Testis (tissue), 5 donors: ENCODE measurements at places on chromosomes 5 and 9. TPM values are rescaled to one million over a fixed set of nuclear protein-coding genes. Genes with fewer than 3 reads are reported as not detected.

Gene LCN12
- 27.1 TPM for polyA plus RNA-seq

Gene RELL2
- 8.6 TPM for polyA plus RNA-seq

Gene MAN2A1
- polyA plus RNA-seq: 36.0 TPM

Gene ECSCR
- polyA plus RNA-seq: 13.9 TPM

Gene SPINK1
- polyA plus RNA-seq: not detected

DNA sequence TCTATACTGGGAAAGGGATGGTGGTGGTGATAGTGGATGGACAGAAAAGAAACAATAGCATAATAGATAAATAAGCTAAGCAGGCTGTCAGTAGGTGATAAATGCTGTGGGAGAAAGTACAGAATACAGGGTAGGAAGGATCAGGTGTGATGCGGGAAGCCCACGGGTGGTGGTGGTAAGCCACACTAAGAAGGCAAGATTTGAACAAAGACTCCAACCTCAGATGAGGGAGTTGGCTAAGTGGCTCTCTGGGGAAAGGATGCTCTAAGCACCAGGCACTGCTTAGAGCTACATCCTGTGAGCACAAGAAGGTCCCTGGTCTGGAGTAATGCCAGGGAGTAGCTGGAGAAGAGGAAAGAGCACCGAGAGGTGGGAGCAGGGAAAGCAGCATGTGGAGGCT, 151.6 kb upstream of the KLF9 start:
- H3K27ac ChIP-seq: no peak overlapping the region
- no peak overlapping the region for H3K4me3 ChIP-seq
- H3K27me3 ChIP-seq: no peaks in the 10 kb centered on the region
- H3K4me1 ChIP-seq: no peaks in the 10 kb centered on the region
- no peak for DNase-seq

DNA sequence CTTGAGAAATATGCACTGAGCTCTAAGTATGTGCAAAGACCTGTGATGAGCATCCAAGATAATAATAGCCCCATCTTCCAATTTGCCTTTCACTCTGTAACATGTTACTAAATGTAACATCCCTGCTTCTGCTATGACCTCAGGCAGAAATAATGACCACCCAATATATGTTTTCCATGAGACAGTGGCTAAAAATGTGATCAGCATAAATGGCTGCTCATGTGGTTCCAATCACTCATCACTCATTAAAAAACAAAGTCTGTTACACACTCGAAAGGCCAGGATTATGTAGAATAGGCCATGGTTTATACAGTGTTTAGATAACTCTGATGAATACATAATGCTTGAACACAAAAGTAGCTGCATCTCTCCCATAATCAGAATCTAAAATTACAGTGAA, 71.4 kb upstream of the MOCS2 start:
- H3K4me1 ChIP-seq: no peaks in the 10 kb centered on the region
- H3K27me3 ChIP-seq: no peaks in the 10 kb centered on the region
- no peak for DNase-seq
- no peaks in the 10 kb centered on the region for H3K36me3 ChIP-seq

GRCh38 chr9:35771534-35771933, 17.5 kb upstream of the MSMP start:
- H3K36me3 ChIP-seq: no peaks in the 10 kb centered on the region
- no peak overlapping the region for H3K27ac ChIP-seq
- DNase-seq: peak; percentile 43
- no peak overlapping the region for H3K4me3 ChIP-seq
- H3K4me1 ChIP-seq: peaks cover 25% of the 10 kb centered on the region

- peak overlapping the region; percentile 98 for H3K27ac ChIP-seq
- H3K4me1 ChIP-seq: no peaks in the 10 kb centered on the region
- DNase-seq: no peak
- H3K36me3 ChIP-seq: no peaks in the 10 kb centered on the region
- H3K27me3 ChIP-seq: no peaks in the 10 kb centered on the region
Measured at GRCh38 chr5:72817671-72818266, 1.3 kb downstream of the TNPO1 start.

- H3K4me3 ChIP-seq: no peak overlapping the region
- no peaks in the 10 kb centered on the region for H3K36me3 ChIP-seq
- no peak overlapping the region for H3K27ac ChIP-seq
- no peaks in the 10 kb centered on the region for H3K27me3 ChIP-seq
Measured at GRCh38 chr9:121917375-121918335, 175.5 kb downstream of the TTLL11 start.

GRCh38 chr5:147949711-147950573, 43.6 kb upstream of the C5orf46 start:
- no peak overlapping the region for H3K4me3 ChIP-seq
- H3K36me3 ChIP-seq: no peaks in the 10 kb centered on the region
- no peak for DNase-seq
- no peaks in the 10 kb centered on the region for H3K27me3 ChIP-seq

DNA sequence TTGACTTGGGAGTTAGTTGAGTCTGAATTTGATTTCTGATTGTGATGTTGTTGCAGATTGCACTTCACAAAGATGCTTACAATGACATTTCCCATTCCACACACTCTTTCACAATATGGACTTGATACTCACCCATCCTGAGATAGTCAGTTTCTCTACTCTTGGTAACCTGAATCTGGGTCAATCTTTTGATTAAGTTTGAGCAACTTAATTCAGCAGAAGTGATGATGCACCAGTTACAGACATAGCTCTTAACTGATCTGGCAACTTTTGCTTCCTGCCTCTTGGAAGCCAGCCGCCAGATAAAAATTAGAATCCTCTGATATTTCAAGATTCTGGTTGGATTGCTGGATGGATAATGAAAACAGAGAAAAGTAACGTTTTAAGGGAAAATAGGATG, 79.7 kb upstream of the OSMR start:
- no peak overlapping the region for H3K4me3 ChIP-seq
- DNase-seq: no peak
- no peak overlapping the region for H3K27ac ChIP-seq
- H3K4me1 ChIP-seq: no peaks in the 10 kb centered on the region

DNA sequence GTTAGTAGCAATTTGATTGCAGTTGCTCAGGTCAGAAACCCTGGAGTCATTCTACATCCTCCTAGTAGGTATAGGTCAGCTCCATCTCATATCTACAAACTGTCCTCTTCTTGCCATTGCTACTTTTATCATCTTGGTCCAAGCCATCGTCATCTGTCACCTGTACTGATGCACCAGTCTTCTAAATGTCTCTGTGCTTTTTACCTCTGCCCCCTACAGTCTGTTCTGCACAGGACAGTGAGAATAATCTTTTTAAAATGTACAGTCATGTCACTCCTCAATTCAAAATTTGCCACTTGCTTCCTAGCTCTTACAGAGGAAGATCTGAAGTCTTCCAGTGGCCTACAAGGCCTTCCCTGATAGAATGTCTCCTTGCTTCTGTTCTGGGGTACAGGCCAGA, 6.8 kb downstream of the NNT start:
- DNase-seq: no peak
- no peaks in the 10 kb centered on the region for H3K4me1 ChIP-seq
- H3K27me3 ChIP-seq: no peaks in the 10 kb centered on the region
- H3K27ac ChIP-seq: no peak overlapping the region
- H3K4me3 ChIP-seq: no peak overlapping the region

GRCh38 chr5:137615171-137615775, 116.1 kb upstream of the SPOCK1 start:
- no peak overlapping the region for H3K4me3 ChIP-seq

GRCh38 chr9:134897584-134898170, 17.1 kb downstream of the FCN2 start:
- H3K36me3 ChIP-seq: no peaks in the 10 kb centered on the region
- H3K4me1 ChIP-seq: peaks cover 22% of the 10 kb centered on the region

GRCh38 chr9:129089246-129089645, 8.3 kb downstream of the DOLPP1 start:
- H3K27me3 ChIP-seq: no peaks in the 10 kb centered on the region
- H3K4me1 ChIP-seq: peaks cover 2% of the 10 kb centered on the region
- H3K36me3 ChIP-seq: no peaks in the 10 kb centered on the region
- DNase-seq: no peak

DNA sequence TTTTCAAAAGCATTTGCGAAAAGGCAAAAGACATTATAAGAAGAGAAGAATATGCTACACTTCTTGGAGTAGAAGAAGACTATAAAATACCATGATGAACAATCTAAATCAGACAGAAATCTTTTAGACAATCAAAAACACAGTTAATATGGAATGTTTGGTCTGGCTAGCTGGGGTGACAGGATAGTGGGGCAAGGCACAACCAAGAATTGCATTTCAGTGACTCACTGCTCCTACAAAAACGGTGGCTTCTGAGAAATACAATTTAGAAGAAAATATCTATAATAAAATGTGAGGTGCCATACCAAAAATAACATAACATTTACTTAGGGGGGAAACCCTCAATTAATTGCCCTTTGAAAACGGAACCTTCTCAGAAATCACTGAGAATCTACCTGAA, 363.4 kb downstream of the NPR3 start:
- no peak for DNase-seq
- peaks cover 5% of the 10 kb centered on the region for H3K4me1 ChIP-seq
- no peak overlapping the region for H3K4me3 ChIP-seq
- H3K36me3 ChIP-seq: no peaks in the 10 kb centered on the region
- H3K27ac ChIP-seq: no peak overlapping the region

DNA sequence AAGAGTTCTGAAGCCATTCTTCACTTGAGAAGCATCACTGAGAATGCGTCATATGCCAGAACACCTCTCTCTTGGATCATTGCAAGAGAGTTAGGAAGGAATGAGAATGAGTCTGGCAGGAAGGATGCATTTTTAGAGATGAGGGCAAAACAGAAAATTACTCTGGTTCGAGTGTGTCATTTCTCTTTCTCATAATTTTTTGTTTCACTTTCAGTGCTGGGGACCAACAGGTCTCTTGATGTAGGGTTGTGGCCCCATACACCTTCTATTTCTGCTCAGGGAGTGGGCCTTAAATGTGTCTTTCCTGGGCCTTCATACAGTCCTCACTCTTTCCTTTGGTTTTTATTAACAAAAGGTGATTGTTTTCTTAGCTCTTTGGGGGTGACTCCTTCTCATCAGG, 302.4 kb downstream of the NR3C1 start:
- H3K4me1 ChIP-seq: no peaks in the 10 kb centered on the region
- H3K36me3 ChIP-seq: no peaks in the 10 kb centered on the region
- DNase-seq: no peak
- H3K4me3 ChIP-seq: no peak overlapping the region
- peak overlapping the region; percentile 20 for H3K27ac ChIP-seq

DNA sequence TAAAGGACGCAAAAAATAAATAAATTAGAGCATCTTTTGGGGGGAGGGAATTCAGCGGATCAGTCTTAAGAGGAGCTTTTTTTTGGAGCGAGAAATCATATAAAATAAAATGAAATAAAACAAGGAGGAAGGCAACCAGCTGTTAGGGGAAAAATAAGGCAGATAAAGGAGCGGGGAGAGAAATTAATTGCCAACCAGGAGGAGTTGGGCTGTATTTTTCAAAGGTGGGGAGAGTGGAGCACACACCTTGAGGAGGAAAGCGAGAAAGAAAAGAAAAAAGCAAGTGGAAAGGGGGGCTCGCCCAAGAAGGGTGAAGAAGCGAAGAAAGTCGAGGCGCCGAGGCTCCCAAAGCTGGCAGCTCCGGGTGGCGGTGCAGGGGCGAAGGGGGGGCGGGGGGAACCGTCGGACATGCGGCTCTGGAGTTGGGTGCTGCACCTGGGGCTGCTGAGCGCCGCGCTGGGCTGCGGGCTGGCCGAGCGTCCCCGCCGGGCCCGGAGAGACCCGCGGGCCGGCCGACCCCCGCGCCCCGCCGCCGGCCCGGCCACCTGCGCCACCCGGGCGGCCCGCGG, at the start of gene PAPPA:
PAPPA (plus strand) TSS at position 27 of the 569 bp plus-strand sequence; CDS start at position 409, 382 bp downstream.
- H3K36me3 ChIP-seq: no peaks in the 10 kb centered on the region
- peak within 1 kb of the TSS; percentile 56 for H3K4me3 ChIP-seq
- H3K4me1 ChIP-seq: peaks cover 15% of the 10 kb centered on the region
- H3K27me3 ChIP-seq: no peaks in the 10 kb centered on the region
- DNase-seq: peak; percentile 24
- peak within 1 kb of the TSS; percentile 36 for H3K27ac ChIP-seq

DNA sequence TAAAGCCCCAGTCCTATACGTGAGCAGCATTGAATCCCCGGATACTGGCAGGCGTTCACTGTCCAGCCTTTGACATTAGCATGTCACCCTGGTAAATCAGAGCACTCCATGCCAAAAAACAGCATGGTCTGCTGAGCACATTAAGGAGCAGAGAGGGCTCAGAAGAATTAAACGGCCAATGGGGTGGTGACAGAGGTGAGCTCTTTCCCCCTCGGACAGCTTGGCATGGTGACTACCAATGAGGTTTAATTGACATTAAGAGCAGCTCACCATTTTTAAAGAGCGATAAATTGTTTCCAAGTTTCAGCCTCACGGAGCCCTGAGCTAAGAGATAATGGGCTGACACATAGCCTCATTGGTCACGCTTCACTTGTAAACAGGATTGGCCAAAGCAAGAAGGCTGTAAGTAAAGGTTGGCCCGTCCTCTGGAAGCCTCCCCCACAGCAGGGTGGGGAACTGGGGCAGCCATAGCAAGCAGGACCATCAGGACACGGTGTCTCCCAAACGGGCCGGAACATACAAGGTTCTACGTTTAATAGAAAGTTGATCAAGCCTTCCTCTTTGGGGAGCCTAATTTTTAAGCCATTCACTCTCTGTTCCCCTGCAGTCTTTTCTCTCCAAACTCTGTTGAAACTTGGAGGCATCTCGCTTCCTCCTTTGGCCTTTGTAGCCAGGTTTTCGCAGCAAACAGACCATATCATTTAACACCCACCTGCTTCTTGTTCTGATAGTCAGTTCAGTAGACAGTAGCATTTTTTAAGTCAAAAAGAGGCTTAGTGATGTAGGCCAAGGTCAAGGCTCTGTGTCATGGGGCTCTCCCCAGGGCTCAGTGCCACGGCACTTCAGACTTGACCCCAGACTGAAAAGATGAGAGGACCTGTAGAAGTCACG, 25.9 kb downstream of the QRFP start:
- H3K4me1 ChIP-seq: peaks cover 51% of the 10 kb centered on the region
- DNase-seq: peak; percentile 70
- H3K4me3 ChIP-seq: no peak overlapping the region
- H3K27me3 ChIP-seq: no peaks in the 10 kb centered on the region
- H3K36me3 ChIP-seq: no peaks in the 10 kb centered on the region

- no peak overlapping the region for H3K27ac ChIP-seq
- no peaks in the 10 kb centered on the region for H3K4me1 ChIP-seq
- no peaks in the 10 kb centered on the region for H3K36me3 ChIP-seq
- H3K27me3 ChIP-seq: no peaks in the 10 kb centered on the region
- H3K4me3 ChIP-seq: no peak overlapping the region
Measured at GRCh38 chr5:142197098-142197497, 88.5 kb downstream of the NDFIP1 start.

GRCh38 chr5:108620516-108620915, 127.2 kb upstream of the FER start:
- no peaks in the 10 kb centered on the region for H3K36me3 ChIP-seq
- no peak overlapping the region for H3K4me3 ChIP-seq
- no peak for DNase-seq
- no peak overlapping the region for H3K27ac ChIP-seq
- H3K4me1 ChIP-seq: no peaks in the 10 kb centered on the region

GRCh38 chr5:148967783-148968182, 95.1 kb downstream of the SH3TC2 start:
- H3K36me3 ChIP-seq: no peaks in the 10 kb centered on the region
- H3K4me3 ChIP-seq: no peak overlapping the region
- no peaks in the 10 kb centered on the region for H3K4me1 ChIP-seq

- H3K27me3 ChIP-seq: no peaks in the 10 kb centered on the region
- no peaks in the 10 kb centered on the region for H3K4me1 ChIP-seq
- no peak overlapping the region for H3K27ac ChIP-seq
- DNase-seq: no peak
- no peaks in the 10 kb centered on the region for H3K36me3 ChIP-seq
- no peak overlapping the region for H3K4me3 ChIP-seq
Measured at GRCh38 chr5:38673671-38674071, 117.2 kb upstream of the LIFR start.

GRCh38 chr9:5479994-5480694, 29.8 kb downstream of the CD274 start:
- no peaks in the 10 kb centered on the region for H3K36me3 ChIP-seq
- DNase-seq: no peak
- H3K27me3 ChIP-seq: no peaks in the 10 kb centered on the region
- H3K4me3 ChIP-seq: no peak overlapping the region
